Central memory CD8-positive, alpha-beta T cell (primary cell): ENCODE measurements at places on chromosomes 2 and 18.

DNA sequence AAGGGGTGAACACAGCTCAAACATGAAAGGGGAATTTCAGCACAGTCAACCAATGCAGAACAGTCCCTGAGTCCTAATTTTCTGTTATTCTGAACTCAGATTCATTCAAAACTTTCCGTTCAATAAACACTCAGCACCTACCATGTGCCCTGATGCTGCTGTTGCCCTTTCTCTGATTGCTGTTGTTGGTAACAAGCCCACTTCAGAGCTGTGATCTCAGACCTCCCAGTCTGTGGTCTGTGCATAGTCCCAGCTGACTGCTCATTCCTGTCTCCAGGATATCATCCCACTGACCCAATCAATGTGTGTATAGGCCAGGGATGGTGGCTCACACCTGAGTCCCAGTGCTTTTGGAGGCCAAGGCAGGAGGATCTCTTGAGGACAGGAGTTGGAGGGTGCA lies 82.7 kb upstream of the SLC35G4 start:
- no peak for DNase-seq

GRCh38 chr2:127561371-127561770 lies 25.9 kb downstream of the MYO7B start:
- DNase-seq, result no peak

DNA sequence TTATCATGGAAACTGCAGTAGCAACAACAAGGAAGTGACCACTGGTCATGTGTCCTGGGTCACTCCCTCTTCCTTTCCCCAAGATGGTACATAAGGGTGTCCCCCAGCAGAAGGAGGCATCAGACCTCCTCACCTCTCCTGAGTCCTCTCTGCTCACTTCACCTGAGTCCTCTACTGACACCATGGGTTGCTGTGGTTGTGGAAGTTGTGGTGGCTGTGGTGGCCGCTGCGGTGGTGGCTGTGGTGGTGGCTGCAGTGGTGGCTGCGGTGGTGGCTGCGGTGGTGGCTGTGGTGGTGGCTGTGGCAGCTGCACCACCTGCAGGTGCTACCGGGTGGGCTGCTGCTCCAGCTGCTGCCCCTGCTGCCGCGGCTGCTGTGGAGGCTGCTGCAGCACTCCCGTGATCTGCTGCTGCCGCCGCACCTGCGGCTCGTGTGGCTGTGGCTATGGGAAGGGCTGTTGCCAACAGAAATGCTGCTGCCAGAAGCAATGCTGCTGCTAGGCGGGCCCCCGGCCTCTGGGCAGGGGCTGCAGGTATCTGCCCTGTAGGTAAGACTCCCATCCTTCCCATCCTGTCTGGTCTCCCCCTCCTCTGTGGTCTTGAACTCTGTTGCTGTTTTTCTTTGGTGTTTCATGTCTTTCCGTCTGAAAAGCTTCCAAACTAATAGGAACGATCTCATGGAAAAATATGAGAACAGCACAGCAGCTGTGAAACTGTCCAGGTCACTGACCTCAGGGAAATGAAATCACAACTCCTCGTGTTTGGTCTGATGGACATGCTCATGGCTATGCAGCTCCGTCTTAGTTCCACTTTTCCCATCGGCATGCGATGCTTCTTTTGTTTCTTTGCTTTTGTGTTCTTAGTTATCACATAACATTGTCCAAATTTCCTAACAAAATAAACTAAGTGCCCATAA lies at the start of gene SCYGR4:
SCYGR4 (plus strand) TSS at position 183 of the 915 bp plus-strand sequence; CDS start at position 183, 0 bp downstream.
- no peak for DNase-seq

DNA sequence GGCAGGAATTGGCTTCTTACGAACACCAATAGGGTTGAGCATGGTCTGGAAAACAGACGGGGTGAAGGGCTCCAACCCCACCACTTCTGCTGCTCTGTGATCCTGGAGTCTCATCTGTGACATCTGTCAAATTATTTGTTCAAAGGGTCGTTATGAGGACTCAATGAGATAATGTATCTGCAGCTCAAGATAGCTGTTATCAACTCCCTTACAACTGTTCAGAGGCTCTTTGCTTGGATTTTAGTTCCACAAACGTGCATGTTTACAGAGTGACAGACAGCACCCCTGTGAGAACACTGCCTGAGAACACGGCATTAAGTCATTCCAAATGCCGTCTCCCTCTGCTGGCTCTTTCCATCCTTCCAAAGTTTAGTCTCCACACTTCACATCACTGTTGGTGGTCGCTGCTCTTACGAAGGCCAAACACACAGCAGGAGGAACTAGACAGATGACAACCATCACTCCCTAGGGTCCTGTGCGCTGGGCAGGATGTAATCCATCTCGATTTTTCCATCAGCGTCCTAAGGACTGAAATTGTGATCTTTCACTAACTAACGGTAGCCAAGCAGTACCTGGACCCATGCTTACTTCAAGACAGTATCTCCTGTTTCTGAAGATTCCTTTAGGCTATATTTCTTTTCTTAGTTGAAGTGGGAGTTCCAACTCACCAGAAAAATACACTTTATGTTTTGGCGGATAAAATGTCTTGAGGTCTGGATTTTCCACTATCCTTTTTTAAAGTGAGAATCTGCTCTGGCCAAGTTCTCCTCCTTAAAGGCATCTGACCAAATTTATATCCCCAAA lies 220.3 kb downstream of the ANAPC1 start:
- no peak for DNase-seq

GRCh38 chr18:8339952-8340351 lies 269.3 kb upstream of the RAB12 start:
- DNase-seq, result no peak

DNA sequence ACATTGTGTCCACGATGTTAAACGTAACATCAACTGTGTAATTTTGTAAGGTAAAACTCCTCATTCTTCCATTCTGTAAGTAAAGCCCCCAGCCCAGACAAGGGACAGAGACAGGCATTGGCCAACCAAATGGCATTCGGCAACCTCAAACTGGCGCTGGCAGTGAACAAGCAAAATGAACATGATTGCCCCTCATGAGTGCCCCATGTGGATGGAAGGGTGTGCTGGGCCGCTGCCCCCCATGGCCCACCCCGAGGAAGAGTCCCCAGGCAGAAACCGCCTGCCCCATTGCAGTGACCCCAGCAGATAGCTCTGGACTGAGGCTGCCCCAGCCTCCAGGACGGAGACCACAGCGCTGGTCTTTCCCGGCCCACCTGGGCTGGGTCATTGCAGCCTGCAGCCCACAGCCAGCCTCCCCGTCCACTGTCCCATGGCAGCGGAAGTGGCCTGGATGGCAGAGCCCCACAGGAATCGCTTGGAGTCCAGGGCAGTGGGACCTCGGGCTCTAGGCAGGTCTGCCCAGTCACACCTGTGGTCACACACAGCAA lies 220.2 kb downstream of the HDAC4 start:
- no peak for DNase-seq
